Right ventricle myocardium superior (tissue), 1 donor: ENCODE measurements at places on chromosomes 4 and X.

DNA sequence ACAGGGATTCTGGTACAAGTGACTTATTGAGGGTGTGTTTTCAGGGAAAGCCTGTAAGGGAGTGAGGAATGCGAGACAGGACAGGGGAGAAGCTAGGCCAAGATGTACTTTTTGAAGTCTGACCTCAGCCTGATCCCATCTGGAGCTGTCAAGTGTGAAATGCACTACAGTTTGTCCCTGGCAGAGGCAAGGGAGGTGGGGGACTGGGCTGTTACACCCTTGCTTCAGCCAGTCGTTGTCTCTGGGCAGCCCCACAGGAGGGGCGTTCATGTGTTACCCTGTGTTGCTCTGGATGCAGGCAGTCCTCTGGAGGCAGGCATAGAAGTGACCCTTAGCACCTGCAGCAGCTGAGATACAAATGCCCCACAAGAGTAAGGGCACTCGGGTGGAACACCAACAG lies 25.8 kb downstream of the PPEF1 start:
- DNase-seq, result no peak

DNA sequence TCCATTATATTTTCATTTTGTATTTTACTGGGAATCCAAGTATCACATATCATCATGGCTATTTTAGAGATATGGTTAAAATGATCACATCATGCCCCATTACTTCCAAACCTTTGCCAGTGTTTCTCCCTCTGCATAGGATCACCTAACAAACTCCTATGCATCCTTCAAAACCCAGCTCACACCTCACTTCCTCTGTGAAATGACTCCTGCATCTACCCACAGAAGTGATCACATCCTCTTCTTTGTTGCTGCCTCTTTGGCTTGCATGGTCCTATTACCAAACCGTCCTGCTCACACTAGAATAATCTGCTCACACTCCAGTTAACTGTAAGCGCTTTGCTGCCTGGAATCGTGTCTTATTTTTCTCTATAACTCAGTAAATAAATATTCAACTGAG lies 74.7 kb upstream of the C4orf50 start:
- no peak for DNase-seq

GRCh38 chrX:40278340-40279090 lies 180.8 kb upstream of the BCOR start:
- DNase-seq, result no peak

- no peak for DNase-seq
These were observed 46.2 kb downstream of the LDB2 start for GRCh38 chr4:16852228-16852627.

DNA sequence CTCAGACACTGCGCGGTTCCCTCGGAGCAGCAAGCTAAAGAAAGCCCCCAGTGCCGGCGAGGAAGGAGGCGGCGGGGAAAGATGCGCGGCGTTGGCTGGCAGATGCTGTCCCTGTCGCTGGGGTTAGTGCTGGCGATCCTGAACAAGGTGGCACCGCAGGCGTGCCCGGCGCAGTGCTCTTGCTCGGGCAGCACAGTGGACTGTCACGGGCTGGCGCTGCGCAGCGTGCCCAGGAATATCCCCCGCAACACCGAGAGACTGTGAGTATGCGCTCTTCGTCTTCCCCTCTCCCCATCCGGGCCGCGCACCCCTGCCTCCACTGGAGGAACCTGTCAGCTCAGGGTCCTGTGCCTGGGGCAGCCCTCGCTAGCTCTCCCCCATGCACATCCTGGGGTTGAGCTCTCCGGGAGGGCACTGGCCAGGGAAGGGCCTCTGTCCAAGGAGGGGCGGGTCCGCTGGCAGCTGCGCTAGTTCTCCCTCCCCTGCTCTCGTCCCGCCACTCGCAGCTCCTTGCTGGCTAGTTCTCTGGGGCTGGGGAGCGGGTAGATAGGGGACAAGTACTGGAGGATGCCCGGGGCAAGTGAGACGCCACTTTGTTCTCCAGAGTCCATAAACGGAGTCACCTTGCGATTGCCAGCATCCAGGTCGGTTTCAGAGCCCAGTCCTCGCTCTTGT lies 2.2 kb downstream of the SLIT2 start:
- DNase-seq, result peak; percentile 66

- no peak for DNase-seq
These were observed 427.8 kb downstream of the TMA16 start for GRCh38 chr4:163922302-163922701.

DNA sequence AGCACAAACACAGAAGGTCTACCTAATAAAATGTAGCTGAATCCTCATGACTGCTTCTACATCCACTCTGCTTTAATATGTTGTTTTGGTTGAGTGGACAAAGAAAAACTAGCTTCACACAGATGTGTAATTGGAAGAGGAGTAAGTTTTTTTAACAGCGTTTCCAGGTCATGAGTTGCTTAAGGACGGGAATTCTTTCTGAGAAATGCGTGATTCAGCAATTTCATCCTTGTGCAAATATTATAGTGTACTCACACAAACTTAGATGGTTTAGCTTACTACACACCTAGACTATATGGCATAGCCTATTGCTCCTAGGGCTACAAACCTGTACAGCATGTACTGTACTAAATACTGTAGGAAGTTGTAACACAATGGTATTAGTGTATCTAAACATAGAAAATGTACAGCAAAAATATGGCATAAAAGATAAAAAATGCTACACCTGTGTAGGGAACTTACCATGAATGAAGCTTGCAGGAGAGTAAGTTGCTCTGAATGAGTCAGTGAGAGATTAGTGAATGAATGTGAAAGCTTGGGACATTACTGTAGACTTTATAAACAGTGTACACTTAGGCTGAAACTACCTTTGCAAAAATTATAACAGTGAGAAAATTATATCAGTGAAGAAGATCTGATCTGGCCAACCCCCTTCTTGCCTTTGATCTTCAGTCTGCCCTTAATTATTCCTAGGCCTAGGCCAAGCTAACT lies 70.8 kb upstream of the IL15 start:
- no peak for DNase-seq

DNA sequence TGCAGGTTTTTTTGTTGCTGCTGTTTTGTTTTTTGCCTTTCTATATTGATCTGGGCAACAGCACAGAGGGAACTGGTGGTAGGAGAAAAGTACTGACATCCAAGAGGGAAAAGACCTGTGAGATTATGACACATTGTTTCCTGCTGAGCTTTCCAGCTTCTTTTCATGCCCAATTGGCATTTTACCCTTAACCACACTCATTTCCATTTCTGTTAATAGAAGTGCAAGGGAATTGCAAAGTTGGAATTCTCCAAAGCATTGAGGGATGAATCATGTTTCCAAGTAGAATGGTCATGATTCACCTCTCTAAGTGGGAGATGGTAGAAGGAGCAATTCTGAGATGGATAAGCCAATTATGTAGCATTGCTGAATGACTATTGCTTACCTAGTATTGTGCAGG lies 161.5 kb downstream of the PPARGC1A start:
- DNase-seq, result no peak

DNA sequence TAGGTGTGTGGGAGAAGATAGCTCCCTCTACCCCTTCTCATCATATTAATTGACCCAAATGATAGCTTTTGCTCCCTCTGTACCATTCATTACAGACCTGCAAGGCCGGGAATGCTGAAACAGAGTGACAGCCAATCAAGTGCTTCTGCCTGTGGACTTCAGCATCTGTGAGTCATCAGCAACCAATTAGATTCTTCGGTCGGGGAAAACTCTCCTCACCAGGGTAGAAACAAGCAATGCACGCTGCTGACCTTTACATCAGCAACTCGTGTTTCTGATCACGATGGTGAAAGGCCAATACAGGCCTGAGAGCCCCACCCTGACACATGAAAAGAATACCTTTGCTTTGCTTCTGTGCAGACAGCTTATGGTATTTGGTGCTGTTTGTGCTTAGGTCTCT lies 347.2 kb upstream of the DDX53 start:
- DNase-seq, result no peak

- no peak for DNase-seq
These were observed 33.7 kb upstream of the USP51 start for GRCh38 chrX:55523356-55523755.

DNA sequence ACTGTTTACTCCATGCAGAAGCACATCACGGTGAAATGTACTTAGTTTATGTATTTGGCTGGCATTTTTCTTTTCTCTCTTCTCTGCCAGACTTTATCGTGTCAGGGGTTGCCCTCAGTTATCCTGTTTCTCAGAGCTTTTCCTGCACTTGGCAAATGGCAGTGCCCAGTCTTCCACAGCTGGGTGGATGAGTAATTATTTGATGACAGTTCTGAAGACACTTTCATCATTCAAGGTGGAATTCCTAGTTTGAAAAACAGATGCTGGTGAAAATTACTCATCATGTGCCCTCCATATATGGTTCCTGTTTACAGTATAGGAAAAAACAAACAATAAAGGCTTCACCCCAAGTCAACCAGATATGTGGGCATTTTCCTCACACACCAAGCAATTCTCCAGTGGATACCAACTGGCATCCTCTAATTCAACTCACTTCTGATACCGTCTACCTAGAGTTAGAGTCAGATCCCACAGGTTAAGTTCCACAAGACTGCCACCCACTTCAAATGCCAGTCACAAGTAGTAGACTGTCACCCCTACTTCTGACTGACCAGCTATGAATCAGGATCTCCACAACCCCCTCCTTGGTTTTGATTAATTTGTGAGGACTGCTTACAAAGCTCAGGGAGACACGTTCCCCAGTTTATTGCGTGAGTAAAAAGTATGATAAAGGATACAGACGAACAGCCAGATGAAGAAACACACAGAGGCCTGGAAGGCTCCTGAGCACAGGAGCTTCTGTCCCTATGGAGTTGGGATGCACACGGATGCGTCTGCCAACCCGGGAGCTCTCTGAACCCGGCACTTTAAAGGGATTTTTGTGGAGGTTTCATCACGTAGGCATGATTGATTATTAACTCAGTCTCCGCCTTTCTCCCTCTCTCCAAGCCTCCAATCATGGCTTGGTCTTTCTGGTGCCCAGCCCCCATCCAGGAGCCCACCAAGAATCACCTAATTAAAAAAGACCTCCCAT lies 72.9 kb downstream of the CLDN34 start:
- no peak for DNase-seq

GRCh38 chrX:31653422-31653821 lies 581.6 kb upstream of the FTHL17 start:
- DNase-seq, result no peak

GRCh38 chrX:118980761-118981160 lies 6.3 kb downstream of the LONRF3 start:
- no peak for DNase-seq

- DNase-seq, result no peak
These were observed 43.2 kb downstream of the PGRMC2 start for GRCh38 chr4:128244379-128244778.

DNA sequence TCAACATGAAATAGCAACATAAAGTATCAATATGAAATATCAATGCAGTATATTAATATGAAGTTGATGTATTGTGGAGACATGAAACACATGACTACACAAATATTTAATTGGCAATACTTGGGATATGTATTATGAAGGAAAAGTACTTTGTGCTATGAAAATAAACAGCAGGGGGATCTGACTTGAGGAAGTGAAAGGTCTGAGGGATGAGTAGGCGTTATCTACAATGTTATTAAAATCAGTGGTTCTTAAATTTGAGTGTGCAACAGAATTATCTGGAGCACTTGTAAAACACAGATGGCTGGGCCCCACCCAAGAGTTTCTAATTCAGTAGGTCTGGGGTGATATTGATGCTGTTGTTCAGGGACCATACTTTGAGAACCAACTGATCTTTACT lies 27.4 kb upstream of the ARX start:
- DNase-seq, result no peak

DNA sequence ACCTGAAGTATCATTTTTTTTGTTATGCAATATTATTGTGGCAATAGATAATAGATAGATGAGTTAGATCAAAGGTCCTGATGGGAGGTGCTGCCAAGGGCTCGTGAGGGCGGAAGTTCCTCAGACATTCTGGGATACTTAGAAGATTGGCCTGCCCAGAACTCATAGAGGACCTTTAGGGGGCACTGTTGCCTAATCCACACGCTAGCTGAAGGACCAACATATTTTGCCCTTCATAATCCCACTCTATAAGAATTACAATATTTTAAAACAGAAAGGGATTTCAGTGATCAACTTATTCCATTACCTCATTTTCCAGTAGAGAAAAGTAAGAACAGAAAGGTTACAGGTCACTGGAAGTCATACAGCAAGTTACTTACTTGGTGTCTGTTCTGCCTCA lies 22.9 kb upstream of the COX7B2 start:
- DNase-seq, result no peak

GRCh38 chr4:140764785-140765392 lies 8.7 kb upstream of the TBC1D9 start:
- no peak for DNase-seq

DNA sequence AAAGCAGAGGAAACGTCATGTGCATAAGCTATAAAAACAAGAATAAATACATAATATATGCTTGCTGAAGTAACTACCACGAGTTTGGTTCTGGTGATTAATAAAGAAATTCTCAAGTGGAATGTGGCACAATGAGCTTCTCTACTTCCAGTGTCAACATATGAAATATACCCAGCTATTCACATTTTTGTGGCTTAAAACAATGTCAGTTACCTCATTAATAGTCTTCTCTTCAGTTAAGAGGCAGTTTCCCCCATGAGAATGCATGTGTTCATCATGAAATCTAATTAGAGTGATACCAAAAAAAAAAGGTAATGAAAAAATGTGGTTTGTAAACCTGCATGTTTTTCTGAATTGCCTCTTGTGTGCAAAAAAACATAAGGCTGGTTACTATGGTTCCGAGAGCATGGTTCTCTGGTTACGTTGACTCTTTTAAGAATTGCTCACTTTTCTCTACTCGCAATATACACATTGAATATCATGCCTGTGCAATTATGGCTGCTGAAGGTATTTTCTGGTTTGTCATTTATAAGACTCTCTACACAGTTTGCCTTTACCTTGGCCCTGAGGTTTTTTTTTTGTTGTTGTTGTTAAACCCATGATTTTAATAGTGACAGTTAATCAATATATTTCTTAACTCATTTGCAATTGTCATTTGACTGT lies 108.2 kb downstream of the PCDH7 start:
- no peak for DNase-seq

- peak; percentile 84 for DNase-seq
These were observed 104.1 kb downstream of the PHOX2B start for GRCh38 chr4:41644288-41644914.

GRCh38 chr4:99723612-99724011 lies 66.0 kb upstream of the C4orf54 start:
- DNase-seq, result peak; percentile 74

- no peak for DNase-seq
These were observed 26.3 kb upstream of the GPM6B start for GRCh38 chrX:13843150-13843721.

GRCh38 chr4:16120720-16121119 lies 36.9 kb upstream of the PROM1 start:
- no peak for DNase-seq

DNA sequence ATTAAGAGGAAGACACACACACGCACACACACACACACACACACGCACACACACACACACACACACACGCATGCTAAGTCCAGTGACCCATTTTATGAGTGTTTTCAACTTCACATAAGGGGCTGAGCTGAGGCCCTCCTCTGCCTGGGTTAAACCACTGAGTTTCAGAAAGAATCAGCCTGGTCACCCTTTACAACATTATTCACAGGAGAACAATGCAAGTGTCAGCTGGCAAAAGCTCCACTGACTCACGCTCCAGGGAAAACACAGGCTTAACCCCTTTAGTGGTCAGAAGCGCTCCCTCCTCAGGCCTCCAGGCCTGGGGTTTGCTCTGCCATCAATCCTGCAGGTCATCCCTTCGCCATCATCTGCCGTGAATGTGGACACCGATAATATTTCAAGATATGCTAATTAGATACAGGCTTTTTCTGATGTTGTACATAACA lies 46.9 kb downstream of the ACOX3 start:
- peak; percentile 67 for DNase-seq

- DNase-seq, result no peak
These were observed 176.9 kb downstream of the PTTG2 start for GRCh38 chr4:38137080-38137479.
